ENCODE measurements at places on chromosomes 1 and 21.
A peak's percentile ranks its signal among the peaks of the same experiment; 100 is the strongest.

DNA sequence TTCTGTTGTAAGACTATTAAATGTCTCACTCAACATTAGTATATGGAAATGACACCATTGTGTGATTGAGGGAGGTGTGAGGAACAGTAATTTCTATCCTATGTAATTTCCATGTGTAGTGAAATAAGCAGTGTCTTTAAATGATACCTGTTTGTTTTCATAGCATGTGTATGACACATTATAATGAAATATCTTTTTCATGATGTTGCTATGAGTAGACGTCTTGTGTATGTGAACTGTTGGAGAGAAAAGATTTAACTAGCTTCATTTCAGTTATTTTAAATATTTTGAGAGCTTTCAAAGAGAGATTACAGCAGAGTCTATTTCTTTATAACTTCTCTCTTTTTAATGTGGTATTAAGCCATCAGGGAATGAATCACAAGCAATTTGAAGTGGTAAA, 71.5 kb upstream of the QSOX1 start:
- no peak for DNase-seq

DNA sequence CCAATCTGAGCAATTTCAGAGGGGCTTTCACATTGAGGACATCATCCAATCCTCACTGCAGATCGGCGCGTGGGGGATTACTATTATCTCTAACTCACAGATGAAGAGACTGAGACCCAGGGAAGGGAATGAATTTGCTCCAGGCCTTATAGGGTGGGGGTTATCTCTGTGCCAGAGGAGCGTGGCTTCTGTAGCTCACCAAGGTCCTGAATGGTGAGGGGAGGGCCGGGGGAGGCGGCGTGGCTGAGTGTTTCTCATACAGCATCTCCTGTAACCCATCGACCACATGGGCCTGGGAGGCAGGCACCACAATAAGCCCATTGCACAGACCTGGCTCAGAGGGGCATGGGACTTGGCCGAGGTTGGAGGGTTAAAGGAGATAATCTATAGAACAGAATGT, 143.0 kb upstream of the KLHDC7A start:
- DNase-seq = no peak

GRCh38 chr1:76781447-76781846, 85.8 kb upstream of the ST6GALNAC5 start:
- DNase-seq = no peak

- DNase-seq = peak; percentile 72
Observed at GRCh38 chr1:2493691-2494322, 17.7 kb downstream of the PLCH2 start.

- peak; percentile 23 for DNase-seq
Observed at GRCh38 chr1:193763266-193763665, 576.9 kb upstream of the B3GALT2 start.

DNA sequence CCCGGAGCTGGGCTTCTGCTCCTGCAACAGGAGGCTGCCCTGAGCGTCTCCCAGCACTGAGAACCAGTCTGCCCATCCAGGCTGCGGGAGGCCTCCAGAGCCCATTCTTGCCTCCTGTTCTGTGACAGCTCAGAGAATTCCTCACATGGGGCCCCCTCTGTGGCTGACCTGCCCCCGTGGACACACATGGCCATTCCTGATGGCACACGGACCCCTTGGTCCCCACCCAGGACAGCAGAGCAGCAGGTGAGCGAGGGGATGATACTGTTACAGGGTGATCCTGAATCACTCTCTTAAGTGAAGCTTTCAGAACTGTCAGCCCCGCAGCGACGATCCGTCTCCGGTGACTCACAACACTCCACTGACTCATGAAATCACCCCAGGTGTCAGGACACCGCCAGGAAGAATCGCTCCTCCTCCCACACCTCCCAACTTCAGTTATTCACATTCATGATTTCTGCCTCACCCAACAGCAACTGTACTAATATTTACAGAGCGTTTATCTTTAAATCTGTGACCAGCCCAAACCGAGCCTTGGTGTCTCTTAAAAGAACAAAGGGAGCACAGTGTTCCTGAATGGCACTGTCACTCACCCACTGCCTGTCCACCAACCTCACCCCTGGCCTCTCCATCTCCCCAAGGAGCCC, 22.5 kb downstream of the CHD5 start:
- DNase-seq = peak; percentile 49

DNA sequence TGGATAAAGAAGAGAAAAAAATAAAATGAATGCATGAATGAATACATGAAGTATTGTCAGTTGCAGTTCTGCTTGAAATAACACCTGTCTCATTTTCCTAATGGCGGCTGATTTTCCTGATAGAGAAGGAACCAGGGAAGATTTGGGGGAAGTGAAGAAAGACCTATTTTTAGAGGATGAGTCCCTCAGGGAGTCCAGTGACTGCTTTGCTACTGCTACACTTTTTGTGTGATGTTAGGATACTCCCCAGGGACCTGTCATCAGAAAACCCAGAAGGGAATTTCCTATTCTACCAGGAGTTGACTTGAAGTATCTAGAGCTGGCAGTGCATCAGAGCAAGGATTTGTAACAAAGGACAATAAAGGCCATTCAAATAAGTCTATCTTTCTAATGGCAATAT, 114.8 kb downstream of the MAB21L3 start:
- DNase-seq = no peak

DNA sequence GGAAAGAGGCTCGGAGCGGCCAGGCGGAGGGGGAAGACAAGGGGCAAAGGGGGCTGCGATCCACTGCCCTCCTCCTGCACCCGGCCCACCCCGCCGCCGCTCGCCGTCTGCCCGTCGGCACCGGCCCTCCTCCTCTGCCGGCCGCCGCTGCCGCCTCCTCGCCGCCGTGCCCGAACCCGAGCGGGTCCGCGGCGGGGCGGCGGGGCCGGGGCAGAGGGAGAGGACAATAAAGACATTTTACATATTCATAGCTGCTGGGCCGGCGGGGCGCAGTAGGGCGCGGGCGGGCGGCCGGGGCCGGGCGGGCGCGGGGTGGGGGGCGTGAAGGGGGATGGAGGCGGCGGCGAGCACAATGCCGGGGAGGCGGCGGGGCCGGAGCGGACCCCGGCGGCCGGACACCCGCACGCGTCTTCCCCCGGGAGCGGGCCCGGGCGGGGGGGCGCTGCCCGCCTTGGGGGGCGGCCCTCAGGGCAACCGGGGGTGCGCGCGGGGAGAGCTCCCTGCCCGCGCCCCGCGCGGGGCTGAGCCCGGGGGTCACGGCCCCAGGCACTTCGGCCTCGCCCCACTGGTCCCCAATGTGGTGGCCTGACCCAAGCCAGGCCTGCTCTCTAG, 546 bp downstream of the POU2F1 start:
- peak; percentile 51 for DNase-seq

- DNase-seq = peak; percentile 5
Observed at GRCh38 chr1:210021145-210021860, 83.3 kb downstream of the SYT14 start.

GRCh38 chr1:63903947-63904610, 130.3 kb downstream of the ROR1 start:
- DNase-seq = no peak

DNA sequence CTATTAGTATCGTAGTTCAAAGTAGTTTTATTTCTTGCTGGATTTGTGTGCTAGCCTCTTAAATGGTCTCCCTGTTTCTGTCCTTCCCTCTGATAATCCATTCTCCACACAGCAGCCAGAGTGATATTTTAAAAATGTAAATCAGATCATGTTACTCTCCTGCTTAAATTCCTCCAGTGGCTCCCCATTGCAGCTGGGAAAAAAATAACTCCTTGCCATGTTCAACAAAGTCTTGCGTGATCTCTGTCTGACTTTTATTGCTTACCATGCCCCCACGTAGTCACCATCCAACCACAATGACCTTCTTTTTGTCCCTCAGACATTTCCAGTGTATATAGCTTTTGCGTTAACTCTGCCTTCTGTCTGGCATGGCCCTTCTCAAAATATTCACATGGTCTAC, 178.8 kb downstream of the FGGY start:
- no peak for DNase-seq

DNA sequence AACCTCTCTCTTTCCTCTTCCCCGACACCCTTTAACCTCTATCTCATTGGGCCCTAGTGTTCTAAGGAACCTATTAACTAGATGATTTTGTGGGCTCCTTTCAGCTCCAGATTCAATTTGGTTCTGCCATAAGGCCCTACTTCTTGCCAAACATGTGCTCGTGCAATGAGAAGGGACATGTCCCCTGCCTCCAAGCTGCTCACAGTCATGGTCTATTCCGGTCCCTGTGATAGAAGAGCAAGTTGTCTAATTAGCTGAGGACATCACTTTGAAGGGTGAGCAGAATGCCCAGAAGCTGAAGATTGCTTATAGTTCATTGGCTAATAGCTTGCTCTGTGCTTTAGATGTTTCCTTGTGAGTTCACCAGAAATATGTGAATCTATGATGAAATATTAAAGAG, 76.2 kb downstream of the ZNF648 start:
- DNase-seq = no peak

DNA sequence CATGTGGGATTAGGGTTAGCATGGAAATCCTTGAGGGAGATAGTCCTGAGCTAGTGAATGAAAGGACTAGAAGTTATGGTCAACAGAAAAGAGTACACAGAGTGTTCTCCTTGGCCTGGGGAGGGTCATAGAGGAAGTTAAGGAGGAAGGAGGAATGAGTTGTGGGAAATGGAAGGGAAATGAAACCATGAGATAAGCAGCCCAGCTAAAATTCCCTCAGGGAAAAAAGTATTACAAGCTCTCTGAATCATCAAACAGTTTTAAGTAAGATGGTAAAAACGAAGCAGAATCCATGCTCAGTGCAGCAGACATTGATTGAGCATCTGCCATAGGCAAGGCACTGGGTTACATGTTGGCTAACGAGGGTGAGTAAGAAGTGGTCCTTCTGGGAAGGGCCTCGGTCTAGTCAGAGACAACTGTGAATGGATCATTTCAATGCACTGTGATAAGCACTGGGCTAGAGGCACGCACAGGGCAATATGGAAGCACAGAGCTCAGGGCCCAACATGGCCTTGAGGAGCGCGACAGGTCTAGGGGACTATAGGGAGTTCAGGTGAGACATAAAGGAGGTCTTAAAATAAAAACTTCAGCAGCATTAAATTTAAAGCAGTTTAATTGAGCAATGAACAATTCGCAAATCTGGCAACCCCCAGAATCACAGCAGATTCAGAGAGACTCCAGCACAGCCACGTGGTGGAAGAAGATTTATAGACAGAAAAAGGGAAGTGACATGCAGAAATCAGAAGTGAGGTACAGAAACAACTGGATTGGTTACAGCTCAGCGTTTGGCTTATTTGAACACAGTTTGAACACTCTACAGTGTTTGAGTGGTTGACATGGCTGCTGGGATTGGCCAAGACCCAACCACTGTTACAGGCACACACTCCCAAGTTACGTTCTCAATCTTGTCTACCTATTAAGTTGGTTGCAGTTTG, 219.5 kb downstream of the HLX start:
- no peak for DNase-seq

DNA sequence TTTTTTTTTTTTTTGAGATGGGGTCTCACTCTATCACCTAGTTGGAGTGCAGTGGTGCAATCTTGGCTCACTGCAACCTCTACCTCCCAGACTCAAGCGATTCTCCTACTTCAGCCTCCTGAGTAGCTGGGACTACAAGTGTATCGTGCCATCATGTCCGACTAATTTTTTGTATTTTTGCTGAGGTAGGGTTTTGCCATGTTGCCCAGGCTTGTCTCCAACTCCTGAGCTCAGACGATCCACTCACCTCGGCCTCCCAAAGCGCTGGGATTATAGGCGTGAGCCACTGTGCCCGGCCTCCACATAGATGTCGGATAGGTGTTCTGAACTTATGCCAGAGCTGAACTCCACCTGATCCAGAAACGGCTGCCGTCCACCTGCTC, 21.1 kb downstream of the PLEKHM2 start:
- no peak for DNase-seq

GRCh38 chr1:84006591-84006990, 7.7 kb upstream of the TTLL7 start:
- DNase-seq = no peak

GRCh38 chr1:15309687-15310086, 62.7 kb downstream of the FHAD1 start:
- no peak for DNase-seq

GRCh38 chr1:207752456-207752998, 673 bp downstream of the CD46 start:
- DNase-seq = peak; percentile 31

GRCh38 chr1:1355416-1355815, 2.9 kb downstream of the MXRA8 start:
- DNase-seq = peak; percentile 69

GRCh38 chr1:160839746-160840145, 22.9 kb downstream of the CD244 start:
- no peak for DNase-seq

All from astrocyte of the hippocampus (primary cell).